ENCODE measurements at places on chromosomes 2 and 18.

- DNase-seq = no peak
Observed at GRCh38 chr2:45845566-45845965, 194.1 kb downstream of the PRKCE start.

- DNase-seq = no peak
Observed at GRCh38 chr2:158403237-158403636, 53.3 kb downstream of the CCDC148 start.

DNA sequence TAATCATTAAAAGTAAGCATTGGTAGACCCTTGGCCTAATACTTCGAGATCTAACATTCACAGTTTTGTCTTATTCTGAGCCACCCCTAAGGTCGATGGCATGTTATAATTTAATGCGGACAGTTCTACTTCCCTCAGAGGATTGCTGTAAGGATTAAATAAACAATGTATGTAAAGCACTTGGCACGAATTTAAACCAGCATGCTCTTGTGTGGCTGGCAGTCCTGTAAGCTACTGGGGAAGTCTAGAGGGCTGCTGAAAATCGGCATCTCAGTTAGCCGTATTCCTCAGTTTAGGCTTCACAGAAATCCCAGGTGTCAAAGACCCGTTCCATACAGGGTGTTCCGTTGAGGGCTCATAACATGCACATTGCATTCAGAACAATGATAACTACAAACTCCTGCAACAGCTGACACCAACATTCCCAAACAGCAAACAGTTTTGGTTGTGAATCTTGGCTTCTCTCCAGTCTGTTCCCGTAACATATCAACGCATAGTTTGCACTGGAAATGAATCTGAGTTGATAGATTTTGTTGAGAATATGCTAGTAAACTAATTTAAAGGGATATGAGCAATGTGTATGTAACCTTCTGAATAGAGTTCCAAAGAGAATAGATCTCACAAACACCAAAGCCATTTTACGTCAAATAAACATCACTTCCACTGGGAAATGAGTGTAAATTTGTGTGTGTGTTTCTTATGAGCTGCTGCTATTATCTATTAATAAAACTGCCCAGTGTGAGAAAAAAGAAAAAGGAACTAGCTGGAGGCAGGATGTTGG lies 52.2 kb upstream of the ACKR3 start:
- no peak for DNase-seq

GRCh38 chr2:134272806-134273205 lies 18.9 kb downstream of the MGAT5 start:
- no peak for DNase-seq

DNA sequence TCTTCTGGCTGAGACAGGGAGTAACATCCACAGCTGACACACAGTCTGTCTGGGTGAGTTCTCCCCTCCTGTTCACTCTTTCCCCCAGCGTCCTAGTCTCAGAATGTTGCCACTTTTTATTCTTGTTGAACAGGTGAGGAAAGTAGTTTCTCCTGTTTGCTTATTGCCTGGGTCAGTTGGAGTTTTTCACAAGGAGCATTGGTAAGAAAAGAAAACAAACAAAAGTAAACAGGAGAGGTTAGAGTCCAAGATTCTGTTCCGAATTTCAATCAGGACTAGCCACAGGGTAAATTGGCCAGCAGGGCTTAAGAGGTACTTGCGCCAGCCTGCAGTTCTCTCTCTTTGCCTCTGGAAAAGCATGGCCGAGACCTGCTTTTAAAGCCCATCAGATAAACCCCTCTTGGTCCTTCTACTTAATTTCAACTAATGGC lies 255.0 kb upstream of the EPAS1 start:
- DNase-seq = no peak

DNA sequence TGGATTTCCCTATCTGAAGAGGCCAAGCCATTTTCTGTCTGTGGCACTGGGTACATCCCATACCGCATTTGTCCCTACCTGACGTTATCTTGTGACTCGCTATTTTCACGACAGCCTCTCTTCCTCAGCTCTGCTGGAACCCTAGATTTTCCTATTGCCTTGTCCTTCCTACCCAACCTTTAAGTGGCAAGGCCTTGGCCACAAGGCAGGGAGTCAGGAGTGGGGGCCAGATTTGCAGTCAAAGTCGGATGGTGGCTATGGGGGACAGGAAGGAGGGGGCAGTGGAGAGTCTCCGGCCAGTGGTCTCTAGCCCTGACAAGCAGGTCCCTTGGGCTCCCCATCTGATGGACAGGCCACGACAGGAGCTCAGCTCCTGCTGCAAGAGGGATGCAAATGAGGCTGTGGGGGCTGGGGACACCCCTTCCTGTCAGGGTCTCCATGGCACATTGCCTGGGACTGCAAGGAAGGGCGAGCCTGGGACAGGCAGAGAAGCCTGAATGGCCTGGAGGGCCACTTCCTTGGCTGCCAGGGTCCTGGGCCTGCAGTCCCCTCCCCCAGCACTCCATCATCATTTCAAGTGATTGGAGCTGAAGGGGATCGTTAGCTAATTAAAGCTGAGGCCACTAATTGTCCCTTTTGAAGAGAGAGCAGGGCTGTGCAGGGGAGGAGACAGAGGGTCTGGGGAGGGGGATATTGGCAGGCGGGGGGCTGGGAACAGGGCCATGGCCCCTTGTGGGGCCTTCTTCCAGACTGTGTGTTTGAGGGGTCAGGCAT lies 6.3 kb upstream of the ECEL1 start:
- DNase-seq = no peak

DNA sequence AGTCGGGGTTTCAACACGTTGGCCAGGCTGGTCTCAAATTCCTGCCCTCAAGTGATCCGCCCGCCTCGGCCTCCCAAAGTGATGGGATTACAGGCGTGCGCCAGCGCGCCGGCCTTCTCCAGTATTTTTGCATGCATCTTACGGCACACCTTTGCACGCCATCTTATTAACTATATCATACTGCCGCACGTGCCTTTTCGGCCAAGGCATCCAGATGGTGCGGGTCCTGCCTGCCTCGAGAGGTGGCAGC lies 765 bp upstream of the ING5 start:
- no peak for DNase-seq

- no peak for DNase-seq
Observed at GRCh38 chr2:212484563-212485080, 54.0 kb downstream of the ERBB4 start.

DNA sequence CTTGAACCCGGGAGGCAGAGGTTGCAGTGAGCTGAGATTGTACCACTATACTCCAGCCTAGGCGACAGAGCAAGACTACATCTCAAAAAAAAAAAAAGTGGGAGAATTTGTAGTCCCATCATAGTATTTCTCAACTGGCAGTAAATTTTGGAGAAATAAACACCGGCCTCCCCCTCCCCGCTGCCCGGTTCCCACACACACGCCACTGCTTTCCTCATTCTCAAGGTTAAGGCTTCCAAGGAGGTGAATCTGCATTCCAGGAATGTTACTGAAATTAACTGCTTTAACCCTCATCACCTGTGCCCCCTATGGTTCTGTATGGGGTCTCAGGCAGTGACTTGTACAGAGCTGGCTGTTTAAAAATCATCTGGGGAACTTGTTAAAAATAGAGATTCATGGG lies 49.9 kb downstream of the MRPL35 start:
- DNase-seq = no peak

- no peak for DNase-seq
Observed at GRCh38 chr2:84800194-84800805, 80.6 kb downstream of the TRABD2A start.

DNA sequence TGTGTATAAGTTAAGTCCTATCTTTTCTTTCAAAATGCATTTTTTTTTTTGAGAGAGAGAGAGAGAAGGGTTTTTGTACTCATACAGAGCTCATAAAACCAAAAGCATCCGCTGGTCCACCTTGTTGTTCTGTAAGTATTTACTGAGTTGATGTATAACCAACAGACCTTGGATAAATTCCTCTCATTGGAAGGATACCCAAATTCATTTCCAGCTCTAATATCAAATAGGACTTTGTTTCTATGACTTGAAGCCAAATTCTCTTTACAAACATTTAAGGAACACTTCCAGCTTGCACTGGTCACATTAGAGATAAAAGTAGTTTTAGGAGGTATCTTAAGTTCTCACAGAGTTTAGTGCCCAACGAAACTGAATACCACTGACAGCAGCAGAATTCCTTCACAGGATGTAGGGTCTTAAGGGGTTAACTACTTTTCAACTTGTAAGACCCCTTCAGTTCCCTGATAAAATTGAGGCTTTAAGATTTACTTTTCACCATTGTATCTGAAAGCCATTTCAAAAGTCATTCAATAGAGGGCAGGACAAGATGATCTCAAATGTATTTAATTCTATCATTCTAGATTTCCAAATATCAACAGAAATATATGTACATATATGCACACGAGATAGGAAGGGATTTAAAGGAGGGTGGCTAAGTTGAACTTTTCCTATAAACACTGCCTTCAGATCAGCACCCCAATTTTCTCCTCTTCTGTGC lies 1398.5 kb upstream of the CELF4 start:
- no peak for DNase-seq

DNA sequence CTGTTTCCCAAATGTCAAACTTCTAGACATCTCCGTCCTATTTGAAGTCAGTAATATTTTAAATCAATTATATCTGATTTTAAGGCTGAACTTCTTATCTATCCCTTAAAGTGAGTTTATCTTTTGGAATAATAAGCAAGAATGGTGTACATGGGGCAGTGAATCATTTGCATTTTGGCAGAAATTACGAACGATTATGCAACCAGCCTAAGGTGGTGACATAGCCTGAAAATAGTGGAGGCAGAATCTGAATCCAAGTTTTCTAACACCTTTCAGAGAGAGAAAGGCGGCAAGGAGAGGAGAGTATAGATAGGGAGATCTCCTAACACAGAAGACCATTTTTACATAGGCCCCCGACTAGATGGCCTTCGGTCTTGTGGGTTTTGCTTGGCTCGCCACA lies 10.7 kb downstream of the ZBTB14 start:
- DNase-seq = no peak

- DNase-seq = no peak
Observed at GRCh38 chr18:43875511-43875910, 598.2 kb upstream of the SYT4 start.

DNA sequence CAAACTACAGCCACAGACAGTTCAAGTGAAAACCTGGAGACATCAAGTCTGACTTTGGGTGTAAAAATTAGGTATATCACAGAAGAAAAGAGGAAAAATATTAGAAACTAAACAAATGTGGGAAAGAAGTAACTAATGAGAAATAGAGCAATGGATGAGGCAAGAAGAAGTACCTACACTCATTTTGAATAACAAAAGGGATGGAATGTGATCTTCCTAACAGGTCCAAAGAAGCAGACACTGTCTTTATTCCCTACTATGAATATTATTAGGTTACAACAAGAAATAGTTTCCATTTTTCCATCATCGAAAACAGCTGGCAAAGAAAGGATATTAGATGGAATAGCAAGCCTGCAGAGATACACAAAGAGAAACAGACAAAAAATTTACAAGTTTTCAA lies 486.3 kb upstream of the FSHR start:
- DNase-seq = no peak

DNA sequence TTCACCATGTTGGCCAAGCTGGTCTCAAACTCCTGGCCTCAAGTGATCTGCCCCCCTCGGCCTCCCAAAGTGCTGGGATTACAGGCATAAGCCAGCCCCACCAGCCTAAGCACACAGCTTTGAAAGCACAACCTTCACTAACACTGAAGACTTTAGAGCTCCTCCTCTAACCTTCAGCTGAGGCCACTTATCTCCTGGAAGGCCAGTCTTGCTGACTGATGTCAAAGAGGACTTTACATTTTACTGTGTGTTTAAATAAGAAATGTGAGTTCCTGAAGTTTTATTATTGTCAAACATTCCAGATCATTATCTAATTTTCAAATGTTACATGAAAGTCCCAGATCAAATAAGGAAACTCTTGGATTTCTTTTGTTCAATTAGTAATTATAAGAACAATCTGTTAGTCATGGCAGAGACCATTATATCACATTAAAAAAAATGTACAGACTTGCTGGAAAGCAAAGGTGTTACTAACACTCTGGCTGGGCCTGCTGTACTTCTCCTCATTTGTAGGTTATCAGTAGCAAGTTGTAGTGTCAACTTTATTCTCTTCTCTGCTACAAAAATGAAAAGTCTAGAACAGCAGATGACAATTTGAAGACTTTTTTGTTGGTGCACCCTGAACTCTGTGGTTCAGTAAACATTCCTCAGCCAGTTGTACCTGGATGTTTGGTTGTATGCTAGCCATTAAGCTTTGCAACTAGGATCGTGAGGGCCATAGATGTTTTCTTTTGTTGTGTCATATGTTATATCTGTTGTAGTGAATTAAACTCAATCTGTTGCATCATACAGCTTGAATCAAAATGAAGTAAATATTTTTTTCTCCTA lies 80.0 kb downstream of the AOX1 start:
- DNase-seq = no peak

- no peak for DNase-seq
Observed at GRCh38 chr18:23270986-23271680, 135.8 kb downstream of the CABLES1 start.

DNA sequence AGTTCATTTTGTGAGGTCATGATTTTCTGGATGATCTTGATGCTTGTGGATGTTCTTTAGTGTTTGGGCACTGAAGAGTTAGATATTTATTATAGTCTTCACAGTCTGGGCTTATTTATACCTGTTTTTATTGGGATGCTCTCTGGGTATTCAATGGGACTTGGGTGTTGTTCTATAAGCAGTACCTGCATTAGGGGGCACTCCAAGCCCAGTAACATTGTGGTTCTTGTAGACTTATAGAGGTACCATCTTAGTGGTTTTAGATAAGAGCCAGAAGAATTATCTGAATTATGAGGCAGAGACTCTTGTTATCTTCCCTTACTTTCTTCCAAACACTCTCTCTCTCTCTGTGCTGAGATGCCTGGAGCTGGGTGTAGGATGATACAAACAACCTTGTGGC lies 470.0 kb downstream of the PIK3C3 start:
- DNase-seq = no peak

DNA sequence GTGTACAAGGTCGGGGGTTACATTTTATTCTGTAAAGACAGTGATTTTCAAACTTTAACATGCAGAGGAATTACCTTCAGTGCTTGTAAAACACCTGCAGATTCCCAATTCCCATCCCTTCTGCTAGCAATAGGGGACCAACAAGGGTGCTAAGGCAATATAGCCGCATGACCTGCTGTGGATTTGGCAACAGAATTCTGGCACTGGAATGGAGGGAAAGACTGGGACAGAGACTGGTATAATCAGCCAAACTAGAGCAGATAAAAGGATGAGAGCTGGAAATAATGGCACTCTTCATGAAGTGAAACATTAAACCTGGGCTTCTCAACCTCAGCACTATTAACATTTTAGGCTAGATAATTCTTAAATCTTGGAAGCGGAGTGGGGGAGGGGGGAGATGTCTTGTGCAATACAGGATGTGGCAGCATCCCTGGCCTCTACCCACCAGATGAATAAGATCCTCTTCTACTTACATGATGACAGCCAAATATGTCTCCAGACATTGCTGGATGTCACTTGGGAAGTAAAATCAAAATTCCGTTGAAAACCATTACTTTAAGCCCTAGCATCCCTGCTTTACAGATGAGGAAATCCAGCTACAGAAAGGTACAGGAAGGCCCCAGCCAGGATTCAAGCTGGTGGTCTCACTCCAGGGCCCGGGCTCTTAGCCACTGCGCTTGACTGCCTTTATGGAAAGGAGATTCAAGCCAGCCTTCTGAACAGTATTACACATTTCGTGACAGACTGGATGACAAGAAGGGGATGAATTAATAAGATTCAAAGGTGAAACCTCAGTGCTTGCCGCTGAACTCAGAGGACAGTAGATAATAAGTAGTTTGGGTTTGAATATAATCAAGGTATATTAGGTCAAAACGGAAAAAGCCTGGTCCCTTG lies 1.7 kb downstream of the EVA1A start:
- DNase-seq = no peak

Measured in stimulated activated CD4-positive, alpha-beta T cell treated with anti-CD3 and anti-CD28 coated beads, Interleukin-1b, Interleukin-23, amount 100 ng/mL, for 1 hour (primary cell).